ENCODE measurements at places on chromosomes 2 and 18.
A peak's percentile ranks its signal among the peaks of the same experiment; 100 is the strongest.

DNA sequence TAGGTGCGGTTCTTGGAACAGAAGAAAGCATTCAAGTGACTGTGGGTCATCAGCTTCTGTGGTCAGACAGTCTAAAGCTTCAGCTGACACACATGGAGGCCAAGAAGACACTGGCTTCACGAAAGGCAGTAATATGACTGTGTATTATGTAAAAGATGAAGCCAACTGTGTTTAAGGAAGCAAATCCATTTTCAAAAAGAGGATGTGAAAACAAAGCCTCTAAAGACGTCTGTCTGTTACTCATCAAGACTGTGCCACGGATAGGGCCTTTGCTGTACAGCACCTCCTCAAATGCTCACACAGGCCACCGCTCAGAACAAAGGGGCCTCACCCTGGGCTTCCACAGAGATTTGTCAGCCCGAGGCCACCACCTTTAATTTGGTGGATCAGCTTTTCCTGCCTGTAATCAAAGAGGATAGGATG, 21.1 kb upstream of the TMEM163 start:
- DNase-seq = no peak

- DNase-seq = no peak
These were observed 143.5 kb downstream of the B3GNT2 start for GRCh38 chr2:62339413-62339812.

DNA sequence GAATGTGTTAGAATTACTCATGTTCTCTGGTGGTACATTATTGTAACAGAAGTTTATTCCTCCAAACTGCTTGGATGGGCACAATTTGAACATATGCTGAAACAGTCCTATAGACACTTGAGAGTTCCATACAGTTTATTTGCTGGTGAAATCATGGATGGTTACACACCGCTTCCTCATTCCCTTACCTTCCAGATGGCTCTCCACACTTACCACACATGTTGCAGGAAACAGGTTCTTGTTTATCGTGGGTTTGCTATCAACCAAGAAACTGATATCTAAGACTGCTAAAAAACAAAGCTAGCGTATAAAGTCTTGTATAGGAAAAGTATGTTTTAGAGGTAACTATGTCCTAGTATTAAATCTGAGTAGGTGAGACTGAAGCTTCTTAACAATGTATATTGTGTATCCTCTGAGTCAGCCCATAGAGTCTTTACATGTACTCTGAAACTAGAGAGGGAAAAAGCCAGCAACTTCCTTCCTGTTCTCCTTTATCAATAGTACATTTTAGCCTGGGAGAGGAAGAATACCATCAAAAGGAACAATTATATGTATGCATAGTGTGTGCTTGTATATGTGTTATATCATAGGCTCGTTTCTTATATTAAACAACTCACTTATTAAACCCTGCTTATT, 313.1 kb downstream of the PLCL1 start:
- DNase-seq = no peak

GRCh38 chr2:158973116-158973956, 4.9 kb downstream of the TANC1 start:
- DNase-seq = peak; percentile 93

GRCh38 chr18:44579028-44579702, 101.5 kb upstream of the SETBP1 start:
- DNase-seq = no peak

DNA sequence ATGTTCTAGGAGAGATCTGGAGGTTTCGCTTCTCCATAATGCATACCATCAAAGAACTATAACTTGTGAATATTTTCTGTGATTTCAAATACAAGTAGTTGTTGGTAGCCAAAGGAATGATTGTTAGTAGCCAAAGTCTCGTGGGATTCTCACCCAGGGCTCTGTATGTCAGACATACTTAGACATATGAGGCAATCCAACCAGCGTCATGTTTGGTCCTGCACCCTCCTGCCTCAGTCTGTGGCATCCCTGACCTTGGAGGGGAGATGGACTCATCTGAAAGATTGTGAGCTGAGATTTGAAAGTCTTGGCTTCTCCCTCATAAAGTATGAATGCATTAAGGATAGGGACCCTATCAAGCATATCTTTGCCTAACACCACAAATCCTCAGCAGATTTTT, 81.2 kb downstream of the CTIF start:
- DNase-seq = no peak

- no peak for DNase-seq
These were observed 1646.8 kb upstream of the TMEFF2 start for GRCh38 chr2:193841384-193842150.

- no peak for DNase-seq
These were observed 95.5 kb upstream of the CREB1 start for GRCh38 chr2:207434306-207434705.

DNA sequence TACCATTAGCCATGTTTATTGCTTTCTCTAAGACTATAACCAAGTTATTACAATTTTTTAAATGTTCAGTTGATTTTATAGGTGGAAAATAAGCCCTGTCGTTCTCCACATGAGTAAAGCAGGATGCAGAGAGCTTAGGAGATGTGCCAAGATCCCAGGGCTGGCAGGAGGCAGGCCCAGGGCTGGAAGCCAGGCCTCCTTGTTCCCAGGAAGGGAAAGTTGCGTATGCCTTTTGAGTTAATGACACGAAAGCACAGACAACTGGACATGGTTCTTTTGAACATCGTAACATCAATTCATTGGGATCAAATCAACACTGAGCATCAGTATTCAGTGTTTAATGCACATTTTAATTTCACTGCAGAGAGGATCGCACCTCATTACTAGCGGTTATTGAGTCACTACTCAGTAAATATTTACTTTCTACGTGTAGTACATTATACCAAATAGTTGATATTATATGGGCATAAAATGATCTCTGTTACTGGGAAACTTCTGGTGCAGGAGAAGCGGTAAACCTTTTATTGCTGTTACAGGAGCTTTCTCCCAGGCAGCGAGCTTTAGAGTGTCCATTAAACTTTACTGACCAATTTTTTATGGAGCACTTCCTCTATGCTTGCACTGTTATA, 60.0 kb downstream of the RNF144A start:
- DNase-seq = peak; percentile 69

DNA sequence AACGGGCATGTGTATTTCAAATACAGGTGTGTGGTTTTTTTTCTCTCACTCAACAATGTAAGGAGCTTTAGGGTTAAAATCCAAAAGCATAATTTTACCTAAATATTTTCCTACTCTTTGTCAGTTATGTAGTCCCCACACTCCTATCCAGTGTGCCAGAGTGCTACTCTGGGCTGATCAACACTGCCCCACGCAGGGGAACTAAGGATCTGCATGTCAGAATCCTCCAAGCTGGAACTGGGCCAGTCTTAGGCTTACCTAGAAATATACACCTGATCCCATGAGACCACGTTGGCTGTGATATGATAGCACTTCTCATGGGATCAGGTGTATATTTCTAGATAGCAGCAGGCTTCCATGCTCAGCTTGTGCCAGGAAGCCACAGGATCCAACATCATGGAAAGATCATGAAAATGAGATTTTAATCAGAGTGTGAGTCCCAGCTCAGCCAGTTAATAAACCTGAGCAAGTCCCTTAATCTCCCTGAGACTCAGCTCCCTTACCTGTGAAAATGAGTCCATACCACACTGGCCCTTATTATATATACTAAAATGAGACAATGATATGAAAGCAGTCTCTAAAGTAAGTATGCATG, 29.7 kb downstream of the CCDC141 start:
- peak; percentile 58 for DNase-seq

DNA sequence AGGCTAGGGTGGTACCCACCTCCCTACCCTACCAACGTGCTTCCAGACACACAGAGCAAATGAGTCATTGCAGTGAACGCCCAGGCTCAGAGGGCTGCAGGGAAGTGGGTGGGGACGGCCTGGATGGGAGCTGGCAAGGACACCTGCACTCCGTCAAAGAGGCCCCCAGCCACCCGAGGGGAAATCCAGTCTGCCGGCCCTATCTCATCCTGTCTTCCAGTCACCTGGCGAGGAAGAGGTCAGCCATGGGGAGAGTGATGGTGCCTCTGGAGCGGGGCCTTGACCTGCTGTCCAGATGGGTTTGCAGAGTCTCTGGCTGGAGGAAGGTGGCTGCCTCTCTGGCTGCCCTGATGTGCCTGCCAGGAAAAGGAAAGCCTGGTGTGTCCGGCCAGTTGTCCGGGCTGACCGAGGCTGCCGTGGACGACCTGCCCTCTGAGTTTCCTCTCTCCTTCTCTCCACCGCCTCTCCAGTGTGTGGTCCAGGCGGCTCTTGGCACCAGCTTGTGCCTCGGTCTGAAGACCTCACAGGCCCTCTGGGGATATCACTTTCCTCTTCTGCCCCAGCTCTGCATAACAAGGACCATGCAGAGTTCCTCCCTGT, 209.7 kb upstream of the COPS8 start:
- peak; percentile 22 for DNase-seq

DNA sequence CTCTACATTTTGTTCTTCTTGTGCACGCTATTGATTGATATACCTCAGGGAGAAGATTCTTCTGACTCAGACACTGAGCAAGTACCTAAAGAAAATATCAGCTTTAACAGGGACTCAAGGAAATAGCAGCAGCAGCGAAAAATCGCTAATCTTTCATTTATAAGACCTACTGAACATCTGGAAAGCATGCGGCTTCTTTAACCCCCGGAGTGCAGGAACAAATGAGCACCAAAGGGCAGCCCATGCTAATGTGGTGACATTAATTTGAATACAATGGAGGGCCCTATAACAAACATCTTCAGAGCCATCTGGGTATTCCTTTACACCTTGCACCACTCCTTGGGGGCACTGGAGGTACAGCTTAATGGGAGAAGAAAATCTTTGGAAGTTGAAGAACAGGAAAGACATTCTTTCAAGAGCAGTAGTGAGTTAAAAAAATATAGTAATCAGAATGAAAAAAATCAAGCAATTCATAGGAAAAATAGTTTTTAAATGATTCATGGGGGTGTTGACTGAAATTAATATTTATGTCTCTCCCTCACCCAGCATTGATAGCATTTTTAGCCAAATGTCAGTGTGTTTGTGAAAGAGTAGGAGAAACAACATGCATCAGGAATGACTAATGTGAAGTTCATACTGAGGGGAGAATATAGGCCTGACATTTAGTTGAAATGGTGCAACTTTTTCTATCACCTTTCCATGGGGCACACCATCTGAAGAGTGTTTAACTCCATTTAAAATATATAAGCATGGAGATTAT, 281.7 kb downstream of the HRH4 start:
- no peak for DNase-seq

DNA sequence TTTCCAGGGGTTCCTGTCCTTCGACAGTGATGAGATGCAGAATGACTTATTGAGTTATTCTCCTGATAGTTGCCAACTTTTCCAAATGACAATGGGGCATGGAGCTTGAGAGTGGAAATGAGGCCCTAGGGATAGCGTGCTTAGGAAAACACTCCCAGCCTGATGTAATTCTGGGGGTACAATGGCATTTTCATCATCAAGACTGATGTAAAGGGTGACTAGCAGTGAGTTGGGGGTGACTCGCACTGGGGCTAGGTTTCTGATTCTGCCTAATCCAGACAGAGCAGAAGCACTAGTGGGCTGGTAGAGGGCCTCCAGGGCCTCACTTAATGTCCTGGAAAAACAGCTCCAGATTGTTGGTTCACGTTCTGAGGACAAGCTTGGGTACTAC, 34.0 kb upstream of the IL37 start:
- DNase-seq = no peak

- no peak for DNase-seq
These were observed 221.5 kb downstream of the TFCP2L1 start for GRCh38 chr2:121063471-121063870.

DNA sequence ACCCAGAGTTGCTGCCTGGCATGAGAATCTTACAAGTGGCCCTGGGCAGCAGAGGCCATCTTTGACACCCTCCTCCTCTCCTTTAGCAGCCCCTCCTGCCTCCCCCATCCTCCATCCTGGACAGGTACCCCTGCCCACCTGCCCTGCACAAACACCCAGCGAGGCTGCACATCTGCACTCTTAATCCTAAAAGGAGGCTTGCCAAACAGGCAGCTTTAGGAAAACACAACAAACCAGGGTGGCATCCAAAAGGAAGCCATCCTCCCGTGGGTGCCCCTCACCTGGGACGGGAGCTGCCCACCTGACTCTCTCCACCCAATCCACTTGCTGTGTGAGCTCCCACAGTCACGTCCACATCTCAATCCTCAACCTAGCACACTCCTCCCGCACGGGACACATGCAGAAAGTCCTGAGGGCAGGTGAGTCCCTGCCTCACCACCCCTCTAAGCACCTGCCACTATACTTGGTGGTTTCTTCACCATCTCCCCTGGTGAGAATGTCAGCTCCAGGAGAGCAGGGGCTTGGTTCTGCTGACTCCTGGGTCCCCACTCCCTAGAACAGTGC, 5.8 kb downstream of the BIN1 start:
- no peak for DNase-seq

DNA sequence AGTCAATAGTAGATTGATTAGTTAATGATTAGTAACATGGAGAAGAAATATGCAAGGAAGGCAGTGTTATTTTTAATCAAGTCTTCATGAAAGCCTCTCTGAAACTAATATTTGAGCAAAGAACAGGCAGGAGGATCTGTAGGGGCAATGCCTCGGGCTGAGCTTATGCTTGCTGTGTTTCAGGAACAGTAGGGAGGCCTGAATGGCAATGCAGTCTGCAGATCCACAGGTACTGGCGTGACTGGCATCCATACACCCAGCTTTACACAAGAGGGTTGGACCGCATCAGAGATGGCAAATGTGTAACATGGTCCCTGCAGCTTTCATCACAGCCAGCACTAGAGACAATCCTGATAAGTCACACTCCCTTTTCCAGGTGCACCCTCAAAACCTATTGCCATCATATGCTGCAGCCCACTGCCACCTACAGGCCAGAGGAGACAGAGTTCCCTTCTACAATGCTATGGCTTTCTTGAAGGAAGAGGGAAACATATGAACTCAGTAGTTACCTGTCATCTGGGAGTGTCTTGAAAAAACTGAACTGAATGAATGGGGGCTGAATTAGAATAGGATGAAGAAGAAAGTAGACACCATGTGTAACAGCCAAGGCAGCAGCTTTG, 582.4 kb upstream of the RAB6C start:
- peak; percentile 38 for DNase-seq

DNA sequence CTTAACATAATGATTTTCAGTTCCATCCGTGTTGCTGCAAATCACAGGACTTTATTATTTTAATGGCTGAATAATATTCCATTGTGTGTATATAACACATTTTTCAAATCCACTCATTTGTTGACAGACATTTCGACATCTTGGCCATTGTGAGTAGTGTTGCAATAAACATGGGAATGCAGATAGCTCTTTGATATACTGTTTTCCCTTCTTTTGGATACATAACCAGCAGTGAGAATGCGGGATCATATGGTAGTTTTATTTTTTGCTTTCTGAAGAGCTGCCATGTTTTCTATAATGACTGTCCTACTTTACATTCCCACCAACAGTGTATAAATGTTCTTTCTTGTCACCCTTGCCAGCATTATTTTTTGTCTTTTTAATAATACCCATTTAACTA, 420.3 kb upstream of the CHAC2 start:
- no peak for DNase-seq

DNA sequence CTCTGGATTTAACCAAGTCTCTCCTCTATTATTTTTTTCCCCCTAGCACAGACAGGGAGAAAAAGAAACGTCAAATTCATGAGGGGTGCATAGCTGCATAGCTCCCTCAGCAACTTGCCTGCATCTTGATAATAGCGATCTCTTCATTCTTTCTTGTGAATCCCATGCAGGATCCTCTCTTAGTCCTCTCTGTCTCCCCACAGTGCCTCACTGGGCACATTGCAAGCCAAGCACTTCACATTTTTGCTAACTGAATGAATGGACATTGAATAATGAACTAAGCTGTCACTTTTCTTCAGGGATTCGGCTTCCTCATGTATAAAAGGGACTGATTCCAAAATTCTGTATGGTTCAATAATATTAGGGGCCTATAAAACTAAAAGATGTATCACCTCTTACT, 2.9 kb upstream of the EPB41L3 start:
- DNase-seq = no peak

- DNase-seq = no peak
These were observed 206.9 kb upstream of the FAM98A start for GRCh38 chr2:33806041-33806440.

Measured in DMS153 (cell line).